ENCODE measurements at places on chromosomes 13 and 19.

GRCh38 chr13:20441879-20442278, 83.8 kb downstream of the CRYL1 start:
- DNase-seq: no peak

- DNase-seq: no peak
Observed at GRCh38 chr13:93101226-93101734, 125.3 kb upstream of the GPC6 start.

DNA sequence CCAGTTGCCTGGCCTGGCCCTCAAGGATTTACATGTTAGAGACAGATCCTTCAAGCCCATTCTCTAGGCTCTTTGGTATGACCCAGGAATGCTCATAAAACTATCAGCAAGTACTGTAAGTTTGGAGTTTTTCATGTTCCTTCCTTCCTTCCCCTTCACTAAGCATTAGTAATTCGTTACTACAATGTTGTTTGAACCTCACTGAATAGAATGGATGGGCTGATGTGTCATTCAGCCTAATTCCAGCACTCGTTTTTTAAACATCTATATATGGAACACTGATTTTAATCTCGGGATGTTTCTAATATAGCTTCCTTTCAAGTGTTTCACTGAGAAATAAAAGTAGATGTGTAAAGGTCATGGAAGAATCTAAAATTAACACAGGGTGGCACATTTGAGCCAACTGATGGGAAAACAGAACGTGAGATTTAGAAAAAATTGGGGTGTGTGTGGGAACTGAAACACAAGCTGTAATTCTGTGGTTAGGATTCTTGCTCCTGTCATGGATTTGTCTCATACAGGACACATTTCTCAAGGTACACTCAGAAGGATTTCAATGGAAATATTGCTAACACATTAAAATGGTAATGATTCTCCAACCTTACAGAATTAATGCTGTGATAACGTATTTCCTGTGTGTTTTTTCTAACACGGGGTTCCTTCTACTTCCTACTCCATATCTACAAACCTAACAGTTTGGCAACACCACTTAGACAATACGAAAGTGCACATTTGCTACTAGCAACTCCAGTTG, 93.4 kb downstream of the FLT1 start:
- no peak for DNase-seq

- DNase-seq: peak; percentile 23
Observed at GRCh38 chr13:40206241-40207000, 460.0 kb downstream of the FOXO1 start.

GRCh38 chr19:4593409-4593851, 33.9 kb upstream of the SEMA6B start:
- DNase-seq: no peak

- DNase-seq: no peak
Observed at GRCh38 chr19:48506138-48506733, 5.4 kb downstream of the LMTK3 start.

DNA sequence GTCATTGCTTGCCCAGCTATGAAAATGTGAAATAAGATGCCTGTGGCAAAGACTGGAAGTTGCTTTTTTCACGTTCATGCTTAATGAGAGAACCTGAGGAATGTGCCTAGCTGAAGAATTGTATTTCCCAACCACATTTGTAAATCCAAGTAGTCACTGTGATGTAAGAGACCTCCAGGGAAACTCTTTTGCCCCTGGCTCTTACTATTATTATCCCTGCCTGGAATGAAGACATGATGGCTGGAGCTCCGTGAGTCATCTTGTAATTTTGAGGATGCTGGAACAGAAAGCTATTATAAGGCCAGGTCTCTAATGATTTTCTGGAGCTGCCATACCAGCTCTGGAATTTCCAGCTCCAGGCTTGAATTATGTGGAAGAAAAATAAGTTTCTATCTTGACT, 894.3 kb downstream of the DIAPH3 start:
- no peak for DNase-seq

DNA sequence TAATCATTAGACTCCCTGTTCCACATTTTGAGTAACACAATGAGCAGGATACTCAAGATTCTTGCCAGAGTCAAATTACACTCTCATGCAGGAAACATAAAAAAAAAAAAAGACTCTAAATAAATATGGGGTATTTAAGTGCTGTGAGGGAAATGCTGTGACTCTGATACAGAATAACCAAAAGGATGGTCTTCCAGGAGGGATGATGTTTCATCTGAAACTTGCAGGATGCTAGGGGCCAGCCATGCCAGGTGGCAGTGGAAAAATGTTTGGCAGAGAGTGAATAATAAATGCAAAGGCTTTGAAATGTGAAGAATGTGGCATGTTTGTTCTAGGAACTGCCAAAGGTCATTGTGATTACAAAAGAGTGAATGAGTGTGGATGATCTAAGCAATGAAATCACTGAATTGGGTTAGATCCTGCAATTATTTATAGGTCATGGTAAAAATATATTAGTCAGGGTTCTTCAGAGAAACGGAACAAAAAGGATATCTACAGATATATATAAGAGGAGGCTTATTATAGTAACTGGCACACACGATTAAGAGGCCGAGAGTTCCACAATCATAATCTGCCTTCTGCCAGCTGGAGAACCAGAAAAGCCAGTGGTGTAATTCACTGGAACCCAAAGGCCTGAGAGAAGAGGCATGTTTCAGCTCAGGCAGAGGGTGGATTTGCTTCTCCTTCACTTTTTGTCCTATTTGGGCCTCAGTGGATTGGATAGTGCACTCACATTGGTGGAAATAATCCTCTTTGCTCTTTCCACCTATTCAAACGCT, 1832.8 kb upstream of the MIR17HG start:
- DNase-seq: no peak

GRCh38 chr13:112812306-112813055, 122.6 kb downstream of the ATP11A start:
- DNase-seq: no peak

DNA sequence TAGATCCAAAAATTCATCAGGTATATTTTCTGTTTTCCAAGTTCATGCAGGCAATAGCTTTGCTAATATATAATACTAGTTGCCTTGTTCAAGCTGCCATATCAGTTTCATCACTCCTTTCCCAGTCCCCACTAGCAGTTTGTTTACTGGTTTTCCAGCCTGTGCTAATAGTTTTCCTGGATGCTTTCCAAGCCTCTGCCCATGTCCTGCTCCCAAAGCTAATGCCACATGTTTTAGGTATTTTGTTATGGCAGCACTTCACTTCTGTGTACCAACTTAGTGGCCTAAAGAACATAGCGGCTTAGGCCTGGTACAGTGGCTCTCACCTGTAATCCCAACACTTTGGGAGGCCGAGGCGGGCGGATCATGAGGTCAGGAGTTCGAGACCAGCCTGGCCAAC, 28.1 kb upstream of the ZNF527 start:
- no peak for DNase-seq

Data from stimulated activated naive CD4-positive, alpha-beta T cell treated with Interleukin-2 at 50 U/mL for 16 hours (primary cell).